Left renal pelvis (tissue), 4 donors: ENCODE measurements at places on chromosomes 6 and 20. TPM values are rescaled to one million over a fixed set of nuclear protein-coding genes. Genes with fewer than 3 reads are reported as not detected.
A peak's percentile ranks its signal among the peaks of the same experiment; 100 is the strongest.

DNA sequence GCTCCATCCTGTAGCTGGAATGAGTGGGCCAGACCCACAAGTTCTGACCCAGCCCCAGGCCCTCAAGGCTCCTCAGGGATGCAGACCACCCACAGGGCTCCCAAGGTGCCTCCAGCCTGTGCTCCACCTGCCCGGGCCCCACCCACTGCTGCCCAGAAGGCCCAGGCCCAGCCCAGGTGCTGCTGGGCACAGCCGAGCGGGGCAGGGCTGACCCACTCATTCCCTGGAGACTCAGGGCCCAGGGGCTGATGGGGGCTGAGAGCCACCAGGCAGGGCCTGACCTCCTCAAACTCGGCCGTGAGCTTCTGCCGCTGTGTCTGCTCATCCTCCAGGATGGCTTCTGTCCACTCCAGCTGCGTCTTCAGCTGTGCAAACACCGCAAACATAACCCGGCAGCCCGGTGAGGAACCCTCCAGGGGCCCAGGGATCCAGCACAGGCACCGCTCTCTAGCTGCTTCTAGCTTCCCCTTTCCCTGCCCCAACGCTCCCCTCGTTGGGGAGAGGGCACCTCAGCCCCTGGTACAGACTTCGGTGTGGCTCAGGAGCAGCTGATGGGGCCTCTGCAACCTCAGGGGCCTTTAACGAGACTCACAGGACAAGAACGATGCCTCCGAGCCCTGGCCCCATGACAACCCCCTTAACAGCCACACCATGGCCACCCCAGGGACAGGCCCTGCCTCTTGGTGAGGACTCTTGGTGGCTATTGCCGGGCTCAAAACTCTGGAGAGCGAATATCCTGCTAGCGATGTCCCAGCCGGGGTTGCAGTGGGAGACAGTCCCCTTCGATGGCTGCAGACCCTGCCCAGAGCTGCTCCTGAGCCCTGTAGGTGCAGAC is 46.0 kb downstream of the DSTN start:
- no peak for DNase-seq

GRCh38 chr6:36542041-36542440 is 5.2 kb downstream of the STK38 start:
- no peak for DNase-seq

GRCh38 chr20:43748274-43748673 is 21.5 kb upstream of the GTSF1L start:
- no peak for DNase-seq

DNA sequence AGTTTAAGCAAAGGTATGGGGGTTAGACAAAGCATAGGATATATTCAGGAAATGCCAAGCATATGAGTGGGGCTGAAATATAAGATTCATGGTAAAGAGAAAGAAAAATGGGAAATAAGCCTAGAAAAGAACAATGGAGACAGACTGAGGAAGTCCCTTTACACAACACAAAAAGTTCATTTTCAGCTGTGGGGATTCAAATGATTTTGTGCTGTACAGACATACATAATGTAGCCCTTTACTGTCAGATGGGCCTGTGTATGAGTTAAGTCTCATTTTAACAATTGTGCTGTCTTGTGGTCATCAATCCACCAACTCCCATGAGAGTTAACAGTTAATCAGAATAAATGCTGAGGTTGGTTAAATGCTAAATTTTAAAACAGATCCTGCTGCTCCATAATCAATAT is 37.2 kb downstream of the REV3L start:
- no peak for DNase-seq

- DNase-seq, result no peak
Measured at GRCh38 chr20:13855613-13856012, 70.8 kb downstream of the NDUFAF5 start.

- DNase-seq, result no peak
Measured at GRCh38 chr6:13383328-13384163, 55.2 kb upstream of the TBC1D7 start.

DNA sequence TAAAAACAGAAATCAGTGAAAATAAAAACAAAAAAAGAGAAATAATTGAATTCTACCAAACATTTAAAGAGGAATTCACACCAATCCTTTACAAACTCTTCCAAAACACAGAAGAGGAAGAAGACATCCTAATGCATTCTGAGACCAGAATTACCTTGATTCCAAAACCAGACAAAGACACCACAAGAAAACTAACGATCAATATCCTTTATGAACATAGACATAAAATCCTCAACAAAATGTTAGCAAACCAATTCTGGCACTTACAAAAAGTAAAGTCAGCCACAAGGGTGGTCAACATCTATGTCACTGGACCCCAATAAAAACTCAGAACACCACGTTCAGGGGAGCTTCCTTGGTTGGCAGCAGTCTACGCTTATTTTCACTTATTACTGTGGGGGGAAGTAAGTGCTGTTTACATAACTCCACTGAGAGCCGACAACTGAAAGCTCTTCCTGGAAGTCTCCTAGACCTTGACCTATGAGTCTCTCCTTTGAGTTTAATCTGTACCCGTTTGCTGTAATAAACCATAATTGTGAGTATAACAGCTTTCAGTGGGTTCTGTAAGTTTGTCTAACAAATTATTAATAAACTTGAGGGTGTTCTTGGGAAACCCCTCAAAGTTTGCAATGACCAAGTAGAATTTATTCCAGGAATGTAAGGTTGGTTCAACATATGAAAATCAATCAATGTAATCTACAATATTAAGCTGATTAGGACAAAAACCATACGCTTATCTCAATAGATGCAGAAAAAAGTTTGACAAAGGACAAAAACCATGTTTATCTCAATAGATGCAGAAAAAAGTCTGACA is 24.5 kb downstream of the GZF1 start:
- no peak for DNase-seq

DNA sequence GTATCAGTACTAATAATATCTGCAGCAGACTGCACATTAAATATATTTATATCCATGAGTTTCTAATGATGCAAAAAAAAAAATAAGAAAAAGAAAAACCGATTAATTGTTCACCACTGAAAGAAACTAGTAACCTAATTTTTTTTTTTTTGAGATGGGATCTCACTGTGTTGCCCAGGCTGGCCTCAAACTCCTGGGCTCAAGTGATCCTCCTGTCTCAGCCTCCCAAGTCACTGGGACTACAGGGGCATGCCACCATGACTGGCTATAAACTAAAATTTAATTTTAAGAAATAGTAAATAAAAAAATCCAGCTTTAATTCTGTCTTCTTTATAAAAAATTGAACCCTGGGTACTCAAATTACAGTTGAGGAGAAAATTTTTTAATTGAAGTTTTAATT is 358.2 kb downstream of the QKI start:
- no peak for DNase-seq

- DNase-seq, result no peak
Measured at GRCh38 chr20:61643656-61644377, 391.8 kb downstream of the CDH4 start.

DNA sequence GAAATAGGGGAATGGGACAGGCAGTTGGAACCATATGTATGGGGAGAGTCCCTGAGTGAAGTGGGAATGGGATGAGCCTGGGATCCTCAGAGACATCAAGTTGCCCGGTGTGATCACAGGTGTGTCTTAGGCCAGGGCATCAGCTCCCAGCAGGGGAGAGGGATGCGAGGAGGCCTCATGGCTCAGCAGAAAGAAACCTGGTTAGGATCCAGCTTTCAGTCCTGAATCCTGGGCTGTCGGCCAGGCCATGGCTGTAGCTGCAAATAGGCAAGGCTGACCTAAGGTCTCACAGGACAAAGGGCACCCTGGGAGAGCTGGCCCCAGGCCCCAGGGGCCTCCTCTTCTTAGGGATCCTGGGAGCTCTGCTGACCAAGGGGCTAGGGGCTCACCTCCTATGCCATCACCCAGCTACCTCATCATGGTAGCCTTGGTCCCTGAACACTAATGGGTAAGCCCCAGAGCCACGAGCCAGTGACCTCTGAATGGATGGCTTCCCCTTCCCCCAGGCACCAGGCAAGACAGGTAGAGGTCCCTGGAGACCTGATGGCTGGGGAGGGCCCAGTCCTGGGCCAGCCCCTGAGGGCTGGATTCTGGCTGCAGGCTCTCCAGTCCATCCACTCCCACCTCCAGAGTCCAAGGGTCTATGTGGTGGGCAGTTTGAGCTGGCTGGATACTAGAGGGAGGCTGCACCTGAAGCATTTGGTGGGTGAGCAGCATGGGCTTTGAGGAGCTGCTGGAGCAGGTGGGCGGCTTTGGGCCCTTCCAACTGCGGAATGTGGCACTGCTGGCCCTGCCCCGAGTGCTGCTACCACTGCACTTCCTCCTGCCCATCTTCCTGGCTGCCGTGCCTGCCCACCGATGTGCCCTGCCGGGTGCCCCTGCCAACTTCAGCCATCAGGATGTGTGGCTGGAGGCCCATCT is at the start of gene SLC22A7:
Gene SLC22A7, plus strand, starts transcription at position 617 of the 921 bp plus-strand sequence. Its CDS starts 99 bp downstream, at position 716.
- DNase-seq, result no peak

GRCh38 chr6:140909625-140910024 is 1223.1 kb upstream of the GJE1 start:
- no peak for DNase-seq

GRCh38 chr6:34239500-34239825 is 2.8 kb downstream of the HMGA1 start:
- no peak for DNase-seq

GRCh38 chr20:7829031-7829430 is 111.2 kb downstream of the HAO1 start:
- no peak for DNase-seq

- no peak for DNase-seq
Measured at GRCh38 chr6:143561105-143561704, 49.7 kb upstream of the FUCA2 start.

- peak; percentile 50 for DNase-seq
Measured at GRCh38 chr20:38680500-38681306, 43.6 kb upstream of the SLC32A1 start.

GRCh38 chr6:112330879-112331265 is 16.3 kb upstream of the RFPL4B start:
- no peak for DNase-seq

DNA sequence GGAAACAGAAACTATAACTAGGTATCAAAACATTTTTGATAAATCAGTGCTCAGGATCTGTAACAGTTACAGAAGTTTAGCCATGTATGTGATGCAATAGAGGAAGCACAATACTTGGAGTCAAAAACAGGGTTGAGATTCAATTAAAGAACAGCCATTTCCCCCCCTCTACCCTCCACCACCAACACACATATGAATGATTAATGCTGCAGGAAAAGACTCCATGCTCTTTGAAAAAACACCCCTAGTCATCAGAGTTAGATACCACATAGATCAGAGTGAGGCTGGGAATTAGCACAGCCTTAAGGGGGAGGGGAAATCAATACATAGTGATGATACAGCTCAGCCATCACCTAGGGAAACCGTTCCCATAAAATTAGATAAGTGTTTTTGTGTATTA is 108.9 kb upstream of the EMILIN3 start:
- DNase-seq, result no peak

GRCh38 chr20:36599912-36600345 is 5.7 kb upstream of the RAB5IF start:
- no peak for DNase-seq

DNA sequence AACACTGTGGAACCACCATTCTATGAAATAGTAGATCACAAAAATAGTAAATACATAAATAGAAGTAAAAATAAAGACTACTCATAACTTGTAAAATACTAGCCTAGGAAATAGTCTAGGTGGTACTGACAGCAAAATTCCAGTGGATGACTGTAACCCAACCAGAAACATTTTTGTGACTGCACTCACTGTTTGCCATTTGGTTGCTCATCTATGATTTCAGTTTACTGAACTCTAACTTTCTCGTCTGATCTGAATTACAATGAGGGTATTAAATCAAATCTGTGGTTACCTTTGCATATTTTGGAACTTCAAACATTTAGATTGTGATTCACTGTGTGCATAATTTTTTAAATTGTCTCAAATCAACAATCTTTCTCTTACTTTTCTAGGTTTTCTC is 151.1 kb downstream of the KHDC1L start:
- DNase-seq, result no peak

- DNase-seq, result no peak
Measured at GRCh38 chr6:466564-466963, 75.0 kb downstream of the IRF4 start.

DNA sequence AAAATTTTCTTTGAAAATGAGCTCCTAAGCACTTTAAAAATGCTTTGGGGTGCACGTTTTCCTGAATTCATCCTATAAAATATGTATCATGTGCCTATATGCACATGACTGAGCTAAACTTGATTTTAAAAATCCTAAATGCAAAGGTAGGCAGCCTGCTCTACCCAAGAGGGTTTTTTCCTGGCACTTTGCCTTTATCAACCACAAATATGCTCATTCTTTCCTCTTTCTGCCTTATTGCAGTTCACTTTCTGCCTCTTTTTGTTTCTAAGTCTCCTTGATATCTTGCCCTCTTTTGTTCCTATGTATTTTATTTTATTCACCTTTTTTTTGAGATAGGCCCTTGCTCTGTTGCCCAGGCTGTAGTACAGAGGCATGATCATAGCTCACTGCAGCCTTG is 229.3 kb downstream of the GRM1 start:
- no peak for DNase-seq

DNA sequence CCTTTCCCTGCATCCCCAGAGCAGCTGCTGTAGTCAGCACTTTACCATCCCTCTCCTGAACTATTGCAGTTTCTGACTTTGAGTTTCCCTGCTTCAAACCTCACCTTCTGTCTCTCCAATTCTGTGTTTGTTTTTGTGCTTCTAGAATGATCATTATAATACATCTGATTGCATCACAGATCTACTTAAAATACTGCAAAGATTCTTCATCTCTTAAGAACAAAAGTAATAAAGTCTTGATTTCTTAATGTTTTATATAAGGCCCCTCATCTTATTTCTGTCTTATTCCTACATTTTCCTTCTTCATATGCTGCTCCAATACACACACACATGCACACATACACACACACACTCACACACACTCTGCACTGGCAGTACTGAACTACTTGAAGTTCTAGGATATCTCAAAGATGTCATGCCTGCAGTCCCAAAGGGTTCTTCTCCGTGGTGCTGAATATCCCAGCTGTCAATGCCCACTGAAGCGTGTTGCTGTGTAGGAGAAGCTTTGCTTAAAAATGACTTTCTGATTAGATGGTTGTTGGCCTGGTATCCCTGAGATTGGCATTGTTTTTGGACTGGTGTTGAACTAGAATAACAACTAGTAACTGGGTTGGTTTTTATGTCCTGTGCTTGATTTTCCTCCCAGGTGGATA is 97.2 kb downstream of the MAP3K4 start:
- DNase-seq, result no peak

DNA sequence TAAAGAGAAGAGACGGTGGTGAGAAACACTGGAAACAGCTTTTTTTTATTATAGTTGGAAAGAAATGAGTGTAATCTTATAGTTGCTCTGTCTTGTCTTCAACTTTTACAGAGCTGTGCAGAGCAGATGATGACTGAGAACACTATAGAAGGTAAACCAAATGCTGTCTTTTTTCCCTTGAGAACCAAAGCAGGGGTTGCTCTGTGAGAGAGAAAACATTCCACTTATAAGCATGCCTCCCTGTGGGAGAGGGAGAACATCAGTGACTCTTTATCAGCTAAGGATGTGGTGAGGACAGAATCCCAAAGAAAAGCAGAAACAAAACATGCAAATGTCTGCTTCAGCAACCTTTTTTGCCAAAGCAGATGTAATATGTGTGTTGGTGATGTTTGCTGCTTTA is 179.3 kb upstream of the HDDC2 start:
- DNase-seq, result no peak

The FKBP1A gene
- 398 TPM for polyA plus RNA-seq

The PDE10A gene
- 18.7 TPM for polyA plus RNA-seq

The PABPC1L gene
- polyA plus RNA-seq, result 31.1 TPM

The PAK5 gene
- 0.60 TPM for polyA plus RNA-seq

The SLC32A1 gene
- polyA plus RNA-seq, result 1.3 TPM

The CCN6 gene
- 0.41 TPM for polyA plus RNA-seq

The PKIB gene
- polyA plus RNA-seq, result 1.6 TPM
